ENCODE measurements at places on chromosomes 12 and 14.

GRCh38 chr12:826331-826730 is 74.0 kb downstream of the WNK1 start:
- no peak for DNase-seq

DNA sequence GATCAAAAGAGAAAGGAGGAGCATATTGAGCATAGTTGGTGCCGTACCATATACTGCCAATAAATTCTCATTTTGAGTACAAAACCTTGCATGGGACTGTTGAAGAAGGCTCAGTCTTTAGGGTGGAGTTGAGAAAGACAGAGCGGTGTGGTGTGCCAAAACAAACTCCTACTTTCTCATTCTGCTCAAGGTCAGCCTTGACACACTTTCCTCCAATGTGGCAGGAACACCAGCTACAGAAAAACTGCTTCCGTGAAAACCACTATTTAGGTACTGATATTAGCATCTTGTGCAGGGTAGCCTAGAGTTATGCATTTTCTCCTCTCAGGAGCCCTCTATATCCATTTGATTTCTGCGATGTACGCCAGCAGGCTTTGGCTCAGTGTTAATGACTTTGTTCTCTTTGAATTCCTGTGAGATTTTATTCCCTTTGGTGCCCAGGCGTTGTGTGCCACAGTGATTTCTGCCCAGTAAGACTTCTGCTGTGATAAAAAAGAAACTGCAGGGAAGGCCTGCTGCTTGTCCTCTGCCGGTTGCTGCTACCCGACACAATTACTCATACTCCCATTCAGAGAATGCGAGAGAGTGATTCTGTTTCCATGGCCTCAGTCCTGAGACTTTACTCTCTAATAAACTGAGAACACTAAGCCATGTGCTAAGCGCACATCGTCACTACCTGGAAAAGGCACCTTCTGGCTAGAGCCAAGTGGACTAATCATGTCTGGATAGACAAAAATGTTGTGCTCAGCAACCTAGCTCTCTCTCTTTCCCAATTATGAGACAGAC is 88.3 kb upstream of the MDM1 start:
- DNase-seq, result no peak

DNA sequence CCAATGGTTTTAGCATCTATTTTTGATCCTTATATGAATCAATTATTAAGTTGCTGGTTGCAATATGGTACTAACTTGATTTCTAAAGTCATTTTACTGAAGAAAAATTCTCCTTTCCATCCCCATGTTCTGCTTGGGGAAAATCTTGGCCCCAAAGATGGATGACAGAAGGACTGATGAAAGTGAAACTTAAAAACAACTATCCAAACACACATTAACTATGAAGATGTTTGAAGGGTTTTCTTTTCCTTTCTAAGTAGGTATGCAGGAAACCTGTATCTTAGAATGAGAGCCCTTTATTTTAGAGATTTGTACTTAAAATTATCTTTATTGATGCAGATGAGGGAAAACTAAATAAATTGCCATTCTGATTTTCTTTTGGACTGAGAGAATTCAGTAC is 5.9 kb downstream of the C12orf71 start:
- DNase-seq, result no peak

DNA sequence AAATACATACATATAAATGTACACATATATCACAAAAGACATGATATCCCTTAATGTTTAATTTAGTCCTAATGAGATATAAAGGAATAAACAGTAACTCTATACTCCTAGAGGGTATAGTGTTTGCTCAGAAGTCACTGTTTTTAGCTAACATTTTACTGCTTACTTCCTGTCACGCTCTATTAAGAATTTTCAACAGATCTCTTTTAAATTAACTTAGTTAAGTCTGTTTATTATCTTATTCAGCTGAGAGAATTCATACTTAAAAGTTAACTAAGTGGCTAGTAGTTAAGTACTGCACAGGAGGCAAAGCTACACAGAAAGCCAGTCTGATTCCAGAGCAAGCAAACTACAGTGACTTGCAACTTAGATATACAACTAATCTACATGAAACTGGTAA is 39.9 kb downstream of the GXYLT1 start:
- no peak for DNase-seq

- no peak for DNase-seq
Measured at GRCh38 chr12:22180705-22181104, 134.7 kb downstream of the CMAS start.

DNA sequence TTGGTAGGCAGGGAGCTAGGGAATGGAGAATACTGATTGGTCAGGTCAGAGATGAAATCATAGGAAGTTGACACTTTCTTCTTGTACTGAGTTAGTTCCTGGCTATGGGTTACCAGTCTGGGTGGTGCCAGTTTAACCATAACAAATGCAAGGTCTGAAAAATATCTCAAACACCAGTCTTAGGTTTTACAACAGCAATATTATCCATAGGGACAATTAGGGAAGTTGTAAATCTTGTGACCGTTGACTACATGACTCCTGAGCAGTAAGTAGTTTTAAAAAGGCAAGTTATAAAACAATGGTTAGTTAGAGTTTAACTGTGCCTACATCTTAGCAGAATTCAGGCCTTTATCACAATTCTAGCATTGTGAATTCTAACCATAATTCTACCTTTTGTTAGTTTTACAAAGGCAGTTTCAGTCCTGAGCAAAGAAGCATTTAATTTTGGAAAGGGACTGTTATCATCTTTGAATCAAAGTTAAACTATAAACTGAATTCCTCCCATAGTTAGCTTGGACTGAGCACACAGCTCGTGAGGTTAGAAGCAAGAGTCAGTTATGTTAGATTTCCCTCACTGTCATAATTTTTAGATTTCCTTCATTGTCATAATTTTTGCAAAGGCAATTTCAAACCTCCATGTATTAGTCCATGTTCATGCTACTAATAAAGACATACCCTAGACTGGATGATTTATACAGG is 19.7 kb upstream of the MON2 start:
- DNase-seq, result no peak

- DNase-seq, result no peak
Measured at GRCh38 chr12:112488257-112488876, 69.6 kb downstream of the PTPN11 start.

DNA sequence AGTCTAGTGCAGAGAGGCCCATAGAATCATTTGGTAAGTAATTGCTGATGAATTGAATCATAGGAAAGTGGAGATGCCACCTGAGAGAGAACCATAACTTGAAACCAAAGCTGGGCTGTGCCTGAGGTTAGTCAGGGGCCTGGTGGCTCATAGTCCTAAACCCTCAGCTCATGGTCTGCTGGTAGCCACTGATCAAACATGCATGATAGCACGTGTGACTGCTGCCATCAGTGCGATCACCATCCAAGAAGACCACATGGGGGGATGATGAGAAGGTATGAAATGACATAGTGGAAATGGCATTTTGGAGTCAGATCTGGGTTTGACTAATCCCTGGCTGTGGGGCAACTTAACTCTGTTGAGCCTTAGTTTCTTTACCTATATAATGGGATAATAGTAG is 190.5 kb downstream of the CACNA1C start:
- no peak for DNase-seq

- no peak for DNase-seq
Measured at GRCh38 chr14:99248761-99249171, 23.2 kb downstream of the BCL11B start.

- DNase-seq, result no peak
Measured at GRCh38 chr12:20128928-20129327, 239.4 kb upstream of the PDE3A start.

DNA sequence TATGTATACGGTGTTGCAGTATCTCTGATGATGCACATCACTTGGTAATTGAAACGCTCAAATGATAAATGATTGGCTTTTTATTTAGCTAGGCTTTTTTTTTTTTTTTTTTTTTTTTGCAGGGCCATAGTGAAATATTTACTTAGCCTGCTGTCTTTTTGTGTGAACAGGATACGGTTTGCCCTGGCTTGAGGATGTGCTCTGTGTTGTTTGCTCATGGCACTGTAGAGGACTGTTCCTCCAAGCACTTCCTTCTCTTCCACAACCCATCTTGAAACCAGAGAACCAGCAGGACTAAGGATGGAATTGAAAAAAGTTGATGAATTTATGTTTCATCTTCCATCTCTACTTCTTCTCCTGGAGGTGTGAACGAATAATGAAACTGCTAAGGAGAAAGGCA is 15.5 kb upstream of the SSPN start:
- DNase-seq, result no peak

- no peak for DNase-seq
Measured at GRCh38 chr14:32702562-32702961, 236.1 kb upstream of the NPAS3 start.

DNA sequence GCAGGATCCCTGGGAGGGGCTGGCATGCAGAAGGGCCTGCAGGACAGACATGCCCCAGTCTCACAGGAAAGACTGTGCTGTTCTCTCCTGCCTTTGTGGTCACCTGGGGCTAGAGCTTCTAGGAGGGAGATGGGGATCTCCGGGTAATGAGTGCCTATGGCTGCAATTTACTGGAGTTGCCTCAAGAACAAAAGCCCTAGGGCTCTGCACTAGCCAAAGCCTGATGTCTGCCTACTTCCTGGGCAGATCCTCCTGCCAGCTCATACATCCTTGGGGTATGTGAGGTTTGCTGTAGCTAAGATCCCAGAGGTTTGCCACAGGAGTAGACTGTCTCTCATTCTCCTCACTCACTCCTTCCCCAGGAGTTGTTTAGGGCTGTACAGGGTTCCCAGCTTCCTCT is 106.9 kb upstream of the PPFIA2 start:
- no peak for DNase-seq
